Chondrocyte (in vitro differentiated cells): ENCODE measurements at places on chromosomes 16 and 17. TPM values are rescaled to one million over a fixed set of nuclear protein-coding genes. Genes with fewer than 3 reads are reported as not detected.

The LAT gene
- total RNA-seq = 10.2 to 13.6 TPM (median 11.7 TPM) in 3 replicates

The CDC42EP4 gene
- 9.1 to 10.6 TPM (median 10.5 TPM) in 3 replicates for total RNA-seq

The CLEC10A gene
- total RNA-seq = not detected in 3 replicates

The ALG1 gene
- 31.6 to 35.7 TPM (median 32.2 TPM) in 3 replicates for total RNA-seq

The APOBR gene
- 0.07 TPM in 1 of 3 replicates, not detected in the others for total RNA-seq

The ESRP2 gene
- total RNA-seq = 0.42 to 0.44 TPM in 2 of 3 replicates, not detected in the other

The SSTR5 gene
- total RNA-seq = not detected in 3 replicates

The TMEM88 gene
- total RNA-seq = 1.6 to 1.9 TPM (median 1.8 TPM) in 3 replicates

The SEZ6 gene
- total RNA-seq = 0.35 to 0.46 TPM in 2 of 3 replicates, not detected in the other

The DNAH17 gene
- 0.26 to 0.42 TPM (median 0.34 TPM) in 3 replicates for total RNA-seq

The NEUROD2 gene
- total RNA-seq = not detected in 3 replicates

The C16orf92 gene
- not detected in 3 replicates for total RNA-seq

The PMP22 gene
- 98.3 to 152 TPM (median 147 TPM) in 3 replicates for total RNA-seq

The CETP gene
- not detected in 3 replicates for total RNA-seq

The TNP2 gene
- total RNA-seq = not detected in 3 replicates

The CLDN7 gene
- 0.42 to 0.54 TPM (median 0.46 TPM) in 3 replicates for total RNA-seq

The MYLK3 gene
- total RNA-seq = 0.05 to 0.65 TPM (median 0.32 TPM) in 3 replicates

The HS3ST2 gene
- not detected in 3 replicates for total RNA-seq

The CLDN6 gene
- 0.27 to 0.69 TPM in 2 of 3 replicates, not detected in the other for total RNA-seq

The FAM234A gene
- total RNA-seq = 122 to 146 TPM (median 125 TPM) in 3 replicates

The KLHL10 gene
- 0.67 TPM in 1 of 3 replicates, not detected in the others for total RNA-seq

The SLC26A11 gene
- 16.2 to 19.0 TPM (median 16.2 TPM) in 3 replicates for total RNA-seq

The TEPSIN gene
- total RNA-seq = 27.1 to 29.0 TPM (median 27.6 TPM) in 3 replicates

The ABCA6 gene
- total RNA-seq = 0.26 to 0.46 TPM (median 0.30 TPM) in 3 replicates

The ATP1B2 gene
- total RNA-seq = 0.77 to 2.2 TPM (median 0.90 TPM) in 3 replicates

The RCVRN gene
- not detected in 3 replicates for total RNA-seq

The IRF8 gene
- total RNA-seq = not detected in 3 replicates

The USB1 gene
- 37.9 to 46.0 TPM (median 41.5 TPM) in 3 replicates for total RNA-seq

The INCA1 gene
- total RNA-seq = 0.74 to 1.5 TPM (median 0.85 TPM) in 3 replicates

The TBC1D28 gene
- total RNA-seq = not detected in 3 replicates

The CSF3 gene
- total RNA-seq = not detected in 3 replicates

The CACNG5 gene
- not detected in 3 replicates for total RNA-seq

The IRX6 gene
- not detected in 3 replicates for total RNA-seq

The SEPTIN1 gene
- total RNA-seq = 0.85 to 1.7 TPM (median 1.3 TPM) in 3 replicates
